ENCODE measurements at places on chromosomes 5 and 9.

DNA sequence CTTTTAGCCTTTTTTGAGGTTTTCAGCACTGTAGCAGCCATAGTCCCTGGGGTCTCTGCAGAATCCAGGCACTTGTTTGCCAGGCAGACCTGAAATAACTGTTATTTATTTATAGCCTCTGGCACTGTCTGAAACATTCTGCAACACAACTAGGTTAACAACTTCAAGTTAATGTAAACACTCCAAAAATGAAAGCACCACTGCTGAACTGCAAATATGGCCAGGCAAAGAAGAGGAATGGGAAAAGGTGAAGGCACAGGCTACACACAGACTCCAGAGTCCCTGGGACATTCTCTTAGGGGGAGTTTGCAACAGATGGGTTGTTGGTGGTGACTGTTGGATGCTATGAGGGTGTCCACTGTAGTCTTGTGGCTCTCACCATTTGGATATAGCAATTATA lies 369.0 kb downstream of the MAT2B start:
- DNase-seq: no peak

- no peak for DNase-seq
Observed at GRCh38 chr9:97564291-97565175, 63.1 kb downstream of the TMOD1 start.

DNA sequence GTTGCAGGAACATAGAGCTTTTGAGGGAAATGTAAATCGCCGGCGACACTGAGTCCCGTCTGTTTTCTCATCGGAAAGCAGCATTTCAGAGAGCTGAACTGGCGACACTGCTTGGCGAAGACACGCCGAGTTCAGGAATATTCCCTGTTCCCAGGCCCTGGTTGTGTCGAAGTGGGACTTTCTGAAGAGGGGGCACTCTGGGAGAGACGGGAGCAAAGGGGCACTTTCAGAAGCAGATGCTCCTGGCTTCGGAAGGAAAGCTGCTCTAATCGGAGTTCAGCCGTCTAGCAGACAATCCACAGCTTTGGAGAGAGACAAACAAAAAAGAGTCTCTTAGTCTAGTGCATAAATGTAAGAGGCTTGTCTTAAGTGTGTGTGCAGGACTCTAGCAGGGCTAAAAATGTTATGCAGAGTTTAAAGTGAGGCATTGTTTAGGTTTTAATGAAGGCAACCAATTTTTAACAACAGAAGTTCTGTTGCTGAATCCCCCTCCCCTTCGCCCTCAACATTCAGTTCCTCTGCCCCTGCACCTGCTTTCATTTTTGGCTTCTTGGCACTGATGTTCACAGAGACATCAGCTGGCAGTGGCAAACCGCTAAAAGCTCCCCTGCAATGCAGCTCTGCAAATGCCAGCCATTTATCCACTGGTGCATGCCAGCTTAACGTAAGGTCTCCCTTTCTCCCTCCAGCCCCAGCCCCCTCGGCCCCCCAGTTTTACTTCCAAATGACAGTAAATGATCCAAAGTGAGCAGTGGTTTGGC lies 289.5 kb upstream of the MPDZ start:
- no peak for DNase-seq

DNA sequence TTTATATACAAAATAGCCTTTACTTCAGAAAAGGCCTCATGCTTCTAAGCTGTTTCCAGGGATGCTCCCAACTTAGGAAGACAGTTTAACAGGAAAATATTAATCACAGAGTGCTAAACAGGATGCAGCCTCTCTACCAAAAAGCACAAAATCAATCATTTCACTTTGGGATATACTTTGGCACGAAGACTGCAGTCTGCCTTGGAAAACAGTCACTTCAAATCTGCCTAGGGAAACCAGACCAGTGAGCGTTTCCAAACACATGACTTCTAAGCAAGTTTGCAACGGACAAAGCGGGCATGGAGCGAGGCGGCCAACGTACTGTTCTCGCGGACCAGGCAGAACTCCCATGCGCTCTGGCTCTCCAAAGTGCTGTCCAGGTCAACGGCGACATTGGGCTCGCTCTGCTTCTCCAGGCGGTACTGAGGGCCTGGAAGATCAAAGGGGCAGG lies 201.0 kb downstream of the MAPKAP1 start:
- DNase-seq: no peak

- DNase-seq: no peak
Observed at GRCh38 chr9:24620741-24621140, 75.0 kb upstream of the IZUMO3 start.

GRCh38 chr9:34256987-34257585 lies 72.0 kb downstream of the KIF24 start:
- no peak for DNase-seq

Data from effector memory CD4-positive, alpha-beta T cell (primary cell).